Aorta (tissue), 5 donors: ENCODE measurements at places on chromosomes 4 and X. TPM values are rescaled to one million over a fixed set of nuclear protein-coding genes. Genes with fewer than 3 reads are reported as not detected.
A peak's percentile ranks its signal among the peaks of the same experiment; 100 is the strongest.

DNA sequence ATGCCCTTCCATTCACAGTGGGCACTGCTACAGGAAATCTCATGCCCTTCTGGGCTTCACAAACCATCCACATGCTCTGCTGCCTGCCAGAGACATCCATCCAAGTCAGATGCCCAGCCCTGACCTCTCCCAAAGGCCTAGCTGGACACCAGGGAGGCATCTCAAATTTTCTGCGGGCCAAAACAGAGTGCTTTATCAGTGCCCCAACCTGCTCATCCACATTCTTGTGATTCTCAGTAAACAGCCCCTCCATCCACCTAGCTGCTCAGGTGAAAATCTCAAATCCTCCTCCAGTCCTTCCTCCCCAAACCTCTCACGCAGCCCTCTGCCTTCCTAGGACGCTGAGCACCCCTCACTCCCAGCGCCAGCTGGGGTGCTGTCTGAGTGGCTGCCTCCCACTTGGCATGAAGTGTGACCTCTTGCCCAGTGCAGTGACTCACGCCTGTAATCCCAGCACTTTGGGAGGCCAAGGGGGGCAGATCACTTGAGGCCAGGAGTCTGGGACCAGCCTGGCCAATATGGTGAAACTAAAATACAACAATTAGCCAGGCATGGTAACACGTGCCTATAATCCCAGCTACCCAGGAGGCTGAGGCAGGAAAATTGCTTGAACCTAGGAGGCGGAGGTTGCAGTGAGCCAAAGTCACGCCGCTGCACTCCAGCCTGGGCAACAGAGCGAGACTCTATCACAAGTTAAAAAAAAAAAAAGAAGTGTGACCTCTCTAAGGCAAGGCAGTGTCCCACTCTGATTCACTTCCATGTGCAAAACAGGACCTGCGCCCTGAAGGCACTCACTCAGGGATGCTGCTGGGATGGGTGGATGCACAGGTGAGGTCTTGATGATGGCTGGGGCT lies 1.7 kb upstream of the AFAP1 start:
- H3K4me3 ChIP-seq = no peak overlapping the region
- DNase-seq = no peak
- H3K4me1 ChIP-seq = no peaks in the 10 kb centered on the region
- no peaks in the 10 kb centered on the region for H3K36me3 ChIP-seq

- no peaks in the 10 kb centered on the region for H3K27me3 ChIP-seq
- no peaks in the 10 kb centered on the region for H3K4me1 ChIP-seq
- H3K36me3 ChIP-seq = no peaks in the 10 kb centered on the region
- no peak overlapping the region for H3K27ac ChIP-seq
- DNase-seq = no peak
Measured at GRCh38 chr4:151687021-151687640, 73.7 kb downstream of the GATB start.

DNA sequence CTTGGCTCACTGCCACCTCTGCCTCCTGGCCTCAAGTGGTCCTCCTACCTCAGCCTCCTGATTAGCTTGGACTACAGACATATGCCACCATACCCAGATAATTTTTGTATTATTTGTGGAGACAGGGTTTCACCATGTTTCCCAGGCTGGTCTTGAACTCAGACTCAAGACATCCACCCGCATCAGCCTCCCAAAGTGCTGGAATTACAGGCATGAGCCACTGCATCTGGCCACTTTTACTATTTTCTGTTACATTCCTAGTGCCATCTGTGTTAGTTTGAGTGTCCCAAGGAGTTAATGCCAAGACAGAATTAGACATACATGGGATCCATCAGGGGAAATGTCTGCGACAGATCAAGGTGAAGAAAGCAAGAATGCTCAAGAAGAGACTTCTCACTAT lies 288.2 kb upstream of the CTSO start:
- H3K27me3 ChIP-seq = no peaks in the 10 kb centered on the region
- DNase-seq = no peak
- no peaks in the 10 kb centered on the region for H3K4me1 ChIP-seq
- no peak overlapping the region for H3K4me3 ChIP-seq
- H3K36me3 ChIP-seq = no peaks in the 10 kb centered on the region

- H3K36me3 ChIP-seq = peaks cover 1% of the 10 kb centered on the region
- H3K27ac ChIP-seq = no peak overlapping the region
- H3K4me1 ChIP-seq = no peaks in the 10 kb centered on the region
- DNase-seq = peak; percentile 74
- peak overlapping the region; percentile 29 for H3K4me3 ChIP-seq
Measured at GRCh38 chrX:47143894-47144625, 442 bp downstream of the NDUFB11 start.

- H3K4me1 ChIP-seq = peaks cover 5% of the 10 kb centered on the region
- H3K27ac ChIP-seq = no peak overlapping the region
- H3K27me3 ChIP-seq = no peaks in the 10 kb centered on the region
- H3K36me3 ChIP-seq = no peaks in the 10 kb centered on the region
Measured at GRCh38 chr4:152101556-152102435, 341.0 kb upstream of the GATB start.

DNA sequence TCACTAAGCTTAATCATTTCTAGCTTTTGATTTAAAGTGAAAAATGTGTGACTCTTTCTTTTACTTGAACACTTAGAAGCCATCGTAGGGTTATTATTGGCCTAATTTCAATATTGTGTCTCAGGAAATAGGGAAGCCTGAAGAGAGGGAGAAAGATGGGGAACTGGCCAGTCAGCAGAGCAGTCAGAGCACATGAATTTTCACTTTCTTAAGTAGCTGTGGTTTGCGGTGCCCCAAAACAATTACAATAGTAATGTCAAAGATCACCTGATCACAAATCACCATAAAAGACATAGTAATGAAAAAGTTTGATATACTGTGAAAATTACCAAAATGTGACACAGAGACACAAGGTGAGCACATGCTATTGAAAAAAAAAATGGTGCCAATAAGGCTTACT lies 45.5 kb downstream of the CENPC start:
- H3K4me3 ChIP-seq = no peak overlapping the region
- peaks cover 2% of the 10 kb centered on the region for H3K36me3 ChIP-seq
- H3K27ac ChIP-seq = no peak overlapping the region

- DNase-seq = no peak
- no peak overlapping the region for H3K27ac ChIP-seq
- H3K4me3 ChIP-seq = no peak overlapping the region
- no peaks in the 10 kb centered on the region for H3K4me1 ChIP-seq
Measured at GRCh38 chr4:151144329-151145072, 45.1 kb downstream of the RPS3A start.

DNA sequence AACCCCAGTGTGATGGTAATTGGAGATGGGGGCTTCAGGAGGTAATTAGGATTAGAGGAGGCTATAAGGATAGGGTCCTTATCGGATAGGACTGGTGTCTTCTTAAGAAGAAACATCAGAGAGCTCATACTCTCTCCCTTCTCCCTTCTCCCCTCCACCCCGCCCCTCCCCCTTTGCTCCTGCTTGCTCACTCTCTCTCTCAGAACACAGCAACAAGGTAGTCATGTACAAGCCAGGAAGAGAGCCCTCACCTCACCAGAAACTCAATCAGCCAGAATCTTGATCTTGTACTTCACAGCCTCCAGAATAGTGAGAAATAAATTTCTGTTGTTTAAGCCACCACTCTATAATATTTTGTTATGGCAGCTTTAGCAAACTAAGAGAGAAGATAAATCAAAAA lies 4.5 kb downstream of the DDX60L start:
- no peaks in the 10 kb centered on the region for H3K36me3 ChIP-seq
- H3K4me1 ChIP-seq = no peaks in the 10 kb centered on the region
- no peak for DNase-seq

DNA sequence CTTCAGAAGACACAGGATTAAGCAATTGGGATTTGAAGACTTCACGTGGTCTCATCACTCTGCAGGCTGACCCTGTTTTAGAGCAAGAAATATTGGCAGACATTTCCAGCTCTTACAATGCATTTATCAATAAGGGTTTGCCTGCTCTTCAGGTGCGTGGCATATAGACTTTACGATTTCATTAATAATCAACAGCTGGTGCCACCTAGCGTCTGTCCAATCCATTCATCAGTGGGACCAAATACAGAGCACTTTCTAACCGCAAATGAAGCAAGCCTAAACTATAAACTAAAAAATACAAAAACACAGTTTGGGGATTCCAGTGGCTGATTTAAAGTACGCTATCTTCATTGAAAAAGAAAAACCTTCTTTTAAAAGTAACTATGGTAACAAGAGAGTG lies 125.4 kb upstream of the DMD start:
- no peaks in the 10 kb centered on the region for H3K27me3 ChIP-seq
- no peak for DNase-seq
- no peak overlapping the region for H3K27ac ChIP-seq
- no peaks in the 10 kb centered on the region for H3K36me3 ChIP-seq
- H3K4me3 ChIP-seq = peak overlapping the region; percentile 34
- H3K4me1 ChIP-seq = no peaks in the 10 kb centered on the region

- H3K27me3 ChIP-seq = no peaks in the 10 kb centered on the region
- H3K4me1 ChIP-seq = no peaks in the 10 kb centered on the region
- no peak for DNase-seq
- H3K27ac ChIP-seq = no peak overlapping the region
- no peak overlapping the region for H3K4me3 ChIP-seq
Measured at GRCh38 chr4:43458293-43458692, 565.8 kb downstream of the GRXCR1 start.

GRCh38 chr4:98481167-98481566 lies 177.2 kb downstream of the TSPAN5 start:
- DNase-seq = no peak
- H3K4me1 ChIP-seq = no peaks in the 10 kb centered on the region
- H3K27ac ChIP-seq = no peak overlapping the region

DNA sequence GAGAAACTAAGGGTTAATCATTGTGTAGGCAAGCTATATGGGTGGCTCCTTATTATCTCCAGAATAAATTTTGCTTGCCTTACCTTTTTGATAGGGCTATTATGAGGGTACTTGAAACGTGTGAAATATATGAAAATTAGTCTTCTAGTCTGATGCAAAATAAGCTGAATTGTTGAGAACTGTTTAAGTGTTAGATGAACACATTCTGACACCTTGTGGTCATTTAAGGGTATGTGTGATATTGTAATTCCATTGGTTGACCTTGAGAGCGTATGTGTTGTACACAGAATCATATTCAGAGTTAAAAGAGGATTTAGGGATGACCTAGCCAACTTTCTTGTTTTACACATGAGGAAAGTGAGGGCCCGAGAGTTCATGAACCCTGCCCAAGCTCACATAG lies 44.6 kb upstream of the LINC00632 start:
- no peak overlapping the region for H3K27ac ChIP-seq
- DNase-seq = no peak
- H3K27me3 ChIP-seq = no peaks in the 10 kb centered on the region

- H3K4me1 ChIP-seq = no peaks in the 10 kb centered on the region
- no peak overlapping the region for H3K27ac ChIP-seq
- DNase-seq = no peak
- H3K4me3 ChIP-seq = no peak overlapping the region
- no peaks in the 10 kb centered on the region for H3K27me3 ChIP-seq
- no peaks in the 10 kb centered on the region for H3K36me3 ChIP-seq
Measured at GRCh38 chrX:109774136-109774535, 41.1 kb upstream of the ACSL4 start.

DNA sequence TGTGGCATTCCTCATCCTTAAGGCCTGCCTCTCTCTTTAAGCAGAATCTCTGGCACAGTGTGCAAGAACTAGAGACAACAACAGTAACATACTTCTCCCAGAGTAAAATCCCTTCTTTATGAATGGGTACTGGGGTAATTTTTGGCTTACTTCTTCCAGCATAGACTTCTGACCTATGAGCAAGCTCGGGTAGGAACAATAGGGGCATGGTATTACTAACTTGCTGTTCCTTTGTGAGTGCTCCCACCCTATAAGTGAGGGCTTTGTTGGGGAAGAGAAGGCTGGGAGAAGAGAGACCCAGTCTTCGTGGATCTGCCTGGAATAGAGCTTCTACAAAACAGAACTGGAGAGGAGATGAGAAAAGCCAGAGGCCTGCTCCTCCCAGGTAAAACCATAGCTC lies 30.2 kb downstream of the CLDN2 start:
- H3K4me3 ChIP-seq = no peak overlapping the region
- H3K4me1 ChIP-seq = no peaks in the 10 kb centered on the region
- no peaks in the 10 kb centered on the region for H3K36me3 ChIP-seq
- no peak overlapping the region for H3K27ac ChIP-seq
- DNase-seq = no peak

DNA sequence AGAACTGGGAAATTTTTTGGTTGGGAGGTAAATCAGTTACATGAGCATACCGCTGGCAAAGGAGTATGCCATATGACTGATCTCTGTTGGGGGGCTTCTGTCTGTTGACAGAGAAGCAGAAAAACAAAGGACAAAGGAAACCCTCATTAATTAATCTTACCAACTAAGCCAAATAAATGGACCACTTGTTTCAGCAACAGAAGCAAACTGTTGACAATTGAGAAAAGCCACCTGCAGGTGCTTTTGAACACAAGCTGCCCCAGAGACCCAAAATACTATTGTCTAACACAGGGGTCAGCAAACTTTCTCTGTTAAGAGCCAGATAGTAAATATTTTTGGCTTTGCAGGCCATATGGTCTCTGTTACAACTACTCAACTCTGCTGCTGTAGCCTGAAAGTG lies 7.0 kb upstream of the FRYL start:
- H3K4me1 ChIP-seq = peaks cover 9% of the 10 kb centered on the region
- no peak for DNase-seq
- H3K4me3 ChIP-seq = no peak overlapping the region
- H3K27ac ChIP-seq = no peak overlapping the region

GRCh38 chr4:48336146-48336870 lies 5.0 kb upstream of the SLAIN2 start:
- no peaks in the 10 kb centered on the region for H3K27me3 ChIP-seq
- H3K36me3 ChIP-seq = no peaks in the 10 kb centered on the region
- no peak for DNase-seq
- no peak overlapping the region for H3K27ac ChIP-seq
- no peaks in the 10 kb centered on the region for H3K4me1 ChIP-seq

GRCh38 chrX:130994671-130995070 lies 63.5 kb upstream of the ARHGAP36 start:
- H3K36me3 ChIP-seq = no peaks in the 10 kb centered on the region
- no peak for DNase-seq
- no peaks in the 10 kb centered on the region for H3K27me3 ChIP-seq
- H3K27ac ChIP-seq = no peak overlapping the region

DNA sequence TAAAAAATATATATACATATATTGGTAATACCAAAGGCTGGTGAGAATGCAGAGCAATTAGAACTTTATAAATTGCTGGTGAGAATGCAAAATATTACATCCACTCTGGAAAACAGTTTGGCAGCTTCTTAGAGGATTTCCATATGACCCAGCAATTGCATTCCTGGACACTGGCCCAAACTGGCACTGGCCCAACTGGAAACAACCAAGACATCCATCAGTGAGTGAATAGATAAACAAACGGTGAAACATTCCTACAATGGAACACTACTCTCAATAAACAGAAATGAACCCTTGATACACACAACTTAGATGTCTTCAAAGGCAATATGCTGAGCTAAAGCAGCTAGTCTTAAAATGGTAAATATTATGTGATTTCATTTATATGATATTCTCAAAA lies 524.2 kb downstream of the IQCM start:
- DNase-seq = no peak
- no peak overlapping the region for H3K4me3 ChIP-seq
- no peaks in the 10 kb centered on the region for H3K36me3 ChIP-seq
- H3K27ac ChIP-seq = no peak overlapping the region
- H3K4me1 ChIP-seq = no peaks in the 10 kb centered on the region

PNMA6A gene
- total RNA-seq = 2.3 TPM

CT45A5 gene
- total RNA-seq = not detected

HADH gene
- total RNA-seq = 79.2 TPM

MED14 gene
- total RNA-seq = 51.3 TPM

GAGE1 gene
- not detected for total RNA-seq

CD99 gene
- 292 TPM for total RNA-seq

NDST3 gene
- not detected for total RNA-seq

TEC gene
- total RNA-seq = 9.3 TPM

TCP11X2 gene
- total RNA-seq = not detected

SPANXB1 gene
- not detected for total RNA-seq

ZFP92 gene
- 0.99 TPM for total RNA-seq
